ENCODE measurements at places on chromosomes 5 and 9. TPM values are rescaled to one million over a fixed set of nuclear protein-coding genes. Genes with fewer than 3 reads are reported as not detected.

The RPL35 gene
- total RNA-seq, result 356 TPM

The MSANTD3 gene
- total RNA-seq, result 76.1 TPM

The MRPL41 gene
- total RNA-seq, result 81.1 TPM

The ADRA1B gene
- not detected for total RNA-seq

DNA sequence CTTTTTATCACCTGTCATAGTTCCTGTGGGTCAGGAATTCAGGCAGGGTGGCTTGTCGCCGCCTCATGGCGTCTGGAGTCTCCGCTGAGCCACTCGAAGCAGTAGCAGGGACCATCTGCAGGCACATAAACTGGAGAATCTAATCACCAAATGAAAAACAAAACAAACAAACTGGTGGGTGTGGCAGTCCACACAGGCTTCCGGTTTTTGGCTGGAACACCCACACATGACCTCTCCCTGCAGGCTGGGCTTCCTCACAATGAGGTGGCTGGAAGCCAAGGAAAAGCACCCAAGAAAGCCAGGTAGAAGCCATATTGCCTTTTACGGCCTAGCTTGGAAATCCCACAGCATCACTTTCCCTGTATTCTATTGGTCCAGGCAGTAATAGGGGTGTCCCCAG, 197.0 kb downstream of the SYK start:
- DNase-seq, result no peak

- peak; percentile 52 for DNase-seq
These were observed 218.4 kb upstream of the KLF4 start for GRCh38 chr9:107707915-107708441.

- no peak for DNase-seq
These were observed 651.1 kb downstream of the CCDC171 start for GRCh38 chr9:16203729-16204573.

DNA sequence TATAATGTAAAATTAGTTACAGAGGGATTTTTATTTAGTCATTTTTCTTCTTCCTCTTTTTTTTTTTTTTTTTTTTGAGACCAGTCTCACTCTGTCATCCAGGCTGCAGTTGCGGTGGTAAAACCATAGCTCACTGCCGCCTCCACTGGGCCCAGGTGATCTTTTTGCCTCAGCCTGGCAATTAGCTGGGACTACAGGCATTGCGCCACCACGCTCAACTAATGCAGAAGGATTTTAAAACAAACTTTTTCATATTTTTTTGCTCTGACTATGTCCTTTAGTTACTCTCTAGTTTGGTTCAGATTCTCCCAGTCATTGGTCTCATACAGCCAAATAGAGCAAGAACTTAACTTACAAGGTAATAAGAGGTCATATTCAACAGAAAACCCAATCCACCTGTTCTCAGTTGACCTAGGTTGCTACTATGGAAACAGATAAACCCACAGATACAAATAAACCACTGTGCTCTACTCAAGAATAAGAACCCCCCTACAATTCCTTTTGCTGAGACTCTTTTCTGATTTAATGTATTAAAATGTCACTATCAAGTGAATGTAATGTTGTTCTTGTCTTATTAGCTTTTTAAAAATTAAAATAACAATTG, 50.1 kb upstream of the TTC39B start:
- DNase-seq, result no peak

- no peak for DNase-seq
These were observed 613.6 kb upstream of the SEMA6A start for GRCh38 chr5:117188211-117188610.

DNA sequence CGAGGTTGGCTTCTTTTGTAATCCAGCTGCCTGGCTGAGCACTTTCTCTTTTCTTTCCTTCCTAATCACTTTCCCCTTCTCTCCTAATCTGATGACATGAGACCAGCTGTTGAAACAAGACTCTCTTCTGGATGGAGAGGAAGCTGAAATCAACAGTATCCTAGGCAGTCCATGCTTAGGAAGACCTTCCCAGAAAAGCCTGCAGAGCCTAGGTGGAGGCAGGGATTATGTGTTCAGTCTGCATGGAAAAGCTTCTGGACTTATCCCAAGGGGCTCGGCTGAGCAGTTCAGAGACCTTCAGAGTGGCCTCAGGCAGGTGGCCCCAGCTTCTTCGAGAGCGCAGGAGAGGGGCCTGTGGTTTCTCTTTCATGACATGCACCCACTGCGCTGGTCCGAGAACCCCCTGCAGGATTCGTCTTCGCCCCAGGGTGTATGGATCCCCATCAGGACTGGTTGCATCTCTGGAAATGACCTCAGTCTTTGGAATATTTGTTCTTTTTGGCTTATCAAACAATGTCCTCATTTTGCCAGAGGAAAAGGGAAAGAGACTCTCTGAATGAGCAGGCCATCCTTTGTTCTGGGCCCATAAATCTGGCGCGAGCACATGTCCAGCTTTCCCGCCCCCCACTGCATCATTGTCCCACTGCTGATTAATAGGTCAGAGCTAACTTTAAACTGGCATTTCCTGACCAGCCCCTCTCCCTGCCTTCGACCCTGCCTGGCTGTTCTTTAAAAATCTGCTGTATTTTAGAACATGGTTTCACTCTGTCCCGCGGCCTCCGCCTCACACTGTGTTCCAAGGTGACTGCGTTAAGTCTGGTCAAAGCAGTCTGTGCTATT, 177.9 kb upstream of the KLF4 start:
- DNase-seq, result peak; percentile 51

DNA sequence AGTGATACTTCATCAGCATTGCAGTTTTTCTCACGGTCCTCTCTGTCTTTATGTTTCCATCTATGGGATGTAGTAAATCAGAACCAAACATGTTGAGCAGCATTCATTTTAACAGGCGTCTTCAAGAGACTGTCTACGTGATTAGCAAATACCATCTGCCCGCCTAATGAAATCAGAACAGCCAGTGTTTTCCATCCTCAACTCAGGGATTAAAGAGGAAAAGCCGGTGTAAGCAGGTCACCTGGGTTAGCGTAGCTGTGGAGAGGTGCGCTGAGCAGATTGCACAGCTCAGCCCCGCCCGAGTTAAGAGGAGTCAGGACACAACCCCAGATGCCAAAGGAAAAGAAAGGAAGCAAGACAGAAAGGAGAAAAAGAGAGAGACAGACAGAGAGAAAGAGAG, 54.3 kb upstream of the ANKRD33B start:
- DNase-seq, result no peak

GRCh38 chr5:35887321-35888100, 30.8 kb downstream of the IL7R start:
- no peak for DNase-seq

DNA sequence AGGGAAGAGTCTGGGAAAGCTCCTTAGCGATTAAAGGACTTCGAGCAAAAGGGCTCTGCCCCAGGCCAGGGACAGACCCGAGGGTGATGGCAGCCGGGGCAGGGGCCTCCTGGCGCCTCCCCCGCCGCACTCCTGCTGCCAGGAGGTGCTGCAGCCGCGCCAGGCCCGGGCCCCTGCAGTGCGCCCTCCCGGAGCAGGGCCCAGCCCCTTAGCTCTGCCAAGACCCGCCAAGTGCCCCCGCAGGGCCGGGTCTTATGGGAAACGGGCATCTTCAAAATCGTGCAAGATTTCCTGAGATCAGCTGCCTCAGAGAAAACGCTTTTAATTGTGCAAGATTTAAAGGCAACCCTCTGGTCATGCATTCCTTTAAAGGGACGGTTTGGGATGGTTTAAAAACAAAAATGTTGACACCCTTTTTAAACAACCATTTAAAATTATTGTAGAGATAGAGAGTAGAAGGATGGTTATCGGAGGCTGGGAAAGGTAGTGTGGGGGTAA, 52.4 kb downstream of the CDC14B start:
- DNase-seq, result peak; percentile 48

DNA sequence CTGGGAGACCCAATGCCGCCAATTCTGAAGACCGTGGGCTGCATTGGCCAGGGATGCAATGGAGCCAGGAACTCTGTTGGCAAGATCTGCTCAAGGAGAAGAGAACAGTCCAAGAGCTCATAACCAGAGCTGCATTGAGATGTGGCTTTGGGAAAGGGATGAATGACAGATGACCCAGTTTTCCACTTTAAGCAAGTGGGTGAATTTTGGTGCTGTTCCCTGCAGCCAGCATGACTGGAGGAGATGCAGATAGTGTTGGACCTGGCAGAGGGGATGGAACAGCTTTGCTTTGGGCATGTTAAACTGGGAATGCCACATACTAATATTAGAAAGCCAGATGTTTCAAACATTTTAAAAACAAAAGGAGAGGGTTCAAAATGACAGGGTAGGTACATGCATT, 143.1 kb downstream of the FSTL4 start:
- no peak for DNase-seq

All from fibroblast of the aortic adventitia (primary cell).